ENCODE measurements at places on chromosomes 3 and 15. TPM values are rescaled to one million over a fixed set of nuclear protein-coding genes. Genes with fewer than 3 reads are reported as not detected.

DNA sequence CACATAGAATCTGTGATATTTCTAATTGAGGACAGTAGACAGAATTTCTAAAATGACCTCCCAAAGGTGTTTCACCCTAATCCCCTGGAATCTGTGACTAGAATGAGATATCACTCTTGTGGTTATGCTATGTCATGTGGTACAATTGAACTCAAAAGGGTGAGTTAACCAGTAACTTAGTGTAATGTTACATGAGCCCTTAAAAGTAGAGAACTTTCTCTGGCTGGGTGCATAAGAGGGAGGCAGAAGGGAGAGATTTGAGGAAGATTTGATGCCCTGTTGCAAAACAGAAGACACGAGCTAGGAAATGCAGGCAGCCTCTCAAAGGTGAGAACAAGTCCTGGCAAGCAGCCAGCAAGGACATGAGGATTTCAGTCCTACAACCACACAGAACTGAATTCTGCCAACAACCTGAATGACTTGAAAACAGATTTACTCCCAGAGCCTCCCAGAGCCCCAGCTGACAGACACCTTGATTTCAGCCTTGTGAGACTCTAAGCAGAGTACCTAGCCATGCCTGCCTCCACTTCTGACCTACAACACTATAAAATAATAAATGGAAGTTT, 160.3 kb downstream of the MTHFS start:
- DNase-seq = no peak
- no peak overlapping the region for H3K4me3 ChIP-seq
- no peaks in the 10 kb centered on the region for H3K27me3 ChIP-seq
- no peaks in the 10 kb centered on the region for H3K36me3 ChIP-seq
- no peak overlapping the region for H3K27ac ChIP-seq
- no peaks in the 10 kb centered on the region for H3K4me1 ChIP-seq

- no peaks in the 10 kb centered on the region for H3K27me3 ChIP-seq
- H3K36me3 ChIP-seq = no peaks in the 10 kb centered on the region
- no peak overlapping the region for H3K4me3 ChIP-seq
- H3K27ac ChIP-seq = no peak overlapping the region
Measured at GRCh38 chr3:32963871-32964270, 12.4 kb downstream of the CCR4 start.

DNA sequence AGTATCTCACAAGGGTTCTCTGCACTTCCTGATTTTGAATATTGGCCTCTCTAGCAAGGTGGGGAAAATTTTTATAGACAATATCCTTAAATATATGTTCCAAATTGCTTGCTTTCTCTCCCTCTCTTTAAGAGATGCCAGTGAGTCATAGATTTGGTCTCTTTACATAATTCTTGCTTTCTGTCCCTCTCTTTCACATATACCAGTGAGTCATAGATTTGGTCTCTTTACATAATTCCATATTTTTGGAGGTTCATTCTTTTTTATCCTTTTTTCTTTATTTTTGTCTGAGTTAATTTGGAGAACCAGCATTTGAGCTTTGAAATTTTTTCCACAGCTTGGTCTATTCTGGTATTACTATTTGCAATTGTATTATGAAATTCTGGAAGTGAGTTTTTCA, 77.7 kb upstream of the NUDT16 start:
- no peak overlapping the region for H3K4me3 ChIP-seq
- H3K27me3 ChIP-seq = no peaks in the 10 kb centered on the region
- H3K27ac ChIP-seq = no peak overlapping the region
- no peaks in the 10 kb centered on the region for H3K36me3 ChIP-seq
- no peaks in the 10 kb centered on the region for H3K4me1 ChIP-seq

GRCh38 chr3:27325419-27325818, 43.8 kb downstream of the NEK10 start:
- H3K4me1 ChIP-seq = peaks cover 13% of the 10 kb centered on the region
- H3K4me3 ChIP-seq = no peak overlapping the region
- H3K27ac ChIP-seq = peak overlapping the region; percentile 1

DNA sequence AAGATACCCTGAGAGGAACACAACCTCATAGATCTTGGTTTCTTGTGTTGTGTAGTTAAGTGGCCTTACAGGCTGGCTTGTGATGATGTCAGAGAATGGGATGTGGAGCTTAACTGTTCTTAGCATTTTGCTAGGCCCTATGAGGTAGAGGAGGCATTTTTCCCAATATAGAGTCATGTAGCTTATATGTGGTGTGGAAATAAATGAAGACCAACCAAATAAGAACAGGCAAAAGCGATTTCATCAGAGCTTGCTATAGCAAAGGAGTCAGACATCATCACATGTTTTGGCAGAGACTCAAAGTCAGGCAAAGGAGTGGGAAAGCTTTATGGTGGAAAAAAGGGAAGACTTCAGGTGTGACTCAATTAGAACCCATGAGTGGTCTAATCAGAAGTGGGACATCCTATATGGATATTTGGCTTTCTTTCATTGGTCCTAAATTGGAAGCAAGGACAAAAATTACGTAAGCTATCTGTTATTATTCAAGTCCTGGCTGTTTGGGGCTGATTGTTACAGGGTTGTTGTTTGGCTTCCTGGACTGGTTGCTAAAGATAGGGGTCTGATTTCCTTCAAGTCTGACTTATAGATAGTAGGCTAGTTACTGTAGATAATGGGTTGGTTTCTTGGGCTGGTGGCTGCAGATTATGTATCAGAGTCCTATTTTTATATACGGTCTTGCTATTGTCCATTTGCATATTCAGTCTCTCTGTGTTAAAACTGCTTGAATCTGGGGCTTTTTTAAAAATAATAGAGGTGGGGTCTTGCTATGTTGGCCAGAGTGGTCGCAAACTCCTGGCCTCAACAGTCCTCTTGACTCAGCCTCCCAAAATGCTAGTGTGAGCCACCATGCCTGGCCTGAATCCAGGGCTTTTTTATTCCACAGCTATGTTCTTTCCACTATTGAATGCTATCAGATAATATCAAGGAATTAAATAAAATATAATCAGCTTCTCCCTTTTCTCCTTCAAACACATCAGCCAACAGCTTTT, 30.3 kb upstream of the SETD2 start:
- H3K4me3 ChIP-seq = no peak overlapping the region
- no peaks in the 10 kb centered on the region for H3K36me3 ChIP-seq

GOLGA6L26 gene
- total RNA-seq = not detected

TRPM1 gene
- total RNA-seq = not detected

AGBL1 gene
- not detected for total RNA-seq

All from breast epithelium (tissue), 4 donors.